ENCODE measurements at places on chromosomes 13 and 19.
A peak's percentile ranks its signal among the peaks of the same experiment; 100 is the strongest.

- DNase-seq, result peak; percentile 59
Measured at GRCh38 chr13:31951215-31951678, 80.3 kb upstream of the FRY start.

DNA sequence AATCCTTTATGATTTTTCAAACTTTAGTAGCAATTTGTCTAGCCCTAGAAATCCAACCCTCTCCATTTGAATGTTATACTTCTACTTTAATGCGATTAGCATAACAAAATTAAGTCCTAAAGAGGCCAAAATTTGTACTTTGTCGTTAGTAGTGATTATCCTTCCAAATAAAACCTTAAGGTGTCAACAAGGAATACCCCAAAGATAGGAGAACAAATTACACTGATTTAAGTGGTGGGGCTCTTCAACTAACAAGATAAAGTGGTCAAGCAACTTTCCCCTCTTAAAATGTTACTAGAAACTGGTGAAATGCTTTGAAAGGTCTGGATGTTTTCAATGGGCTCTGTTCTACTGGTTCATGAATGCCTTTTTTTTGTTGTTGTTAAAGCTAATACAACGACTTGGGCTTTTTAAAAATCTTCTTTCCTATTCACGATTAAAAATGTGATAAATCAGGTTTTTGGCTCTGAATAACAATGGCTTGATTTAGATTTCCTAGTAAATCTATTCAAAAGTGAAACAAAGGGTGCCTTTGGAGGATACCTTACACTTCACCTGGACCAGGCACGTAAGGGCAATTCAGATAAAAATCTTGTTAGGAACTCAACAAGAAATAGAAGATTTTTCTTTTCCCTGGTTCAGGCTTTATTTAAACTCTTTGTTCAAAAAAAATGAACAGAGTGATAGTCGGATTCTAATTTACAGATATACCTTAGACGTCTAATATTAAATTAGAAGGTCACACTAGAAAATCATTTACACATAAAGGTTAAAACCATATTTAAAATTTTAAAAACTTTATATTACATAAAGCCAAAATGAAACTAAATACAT is 3.1 kb downstream of the SOX21 start:
- DNase-seq, result no peak

DNA sequence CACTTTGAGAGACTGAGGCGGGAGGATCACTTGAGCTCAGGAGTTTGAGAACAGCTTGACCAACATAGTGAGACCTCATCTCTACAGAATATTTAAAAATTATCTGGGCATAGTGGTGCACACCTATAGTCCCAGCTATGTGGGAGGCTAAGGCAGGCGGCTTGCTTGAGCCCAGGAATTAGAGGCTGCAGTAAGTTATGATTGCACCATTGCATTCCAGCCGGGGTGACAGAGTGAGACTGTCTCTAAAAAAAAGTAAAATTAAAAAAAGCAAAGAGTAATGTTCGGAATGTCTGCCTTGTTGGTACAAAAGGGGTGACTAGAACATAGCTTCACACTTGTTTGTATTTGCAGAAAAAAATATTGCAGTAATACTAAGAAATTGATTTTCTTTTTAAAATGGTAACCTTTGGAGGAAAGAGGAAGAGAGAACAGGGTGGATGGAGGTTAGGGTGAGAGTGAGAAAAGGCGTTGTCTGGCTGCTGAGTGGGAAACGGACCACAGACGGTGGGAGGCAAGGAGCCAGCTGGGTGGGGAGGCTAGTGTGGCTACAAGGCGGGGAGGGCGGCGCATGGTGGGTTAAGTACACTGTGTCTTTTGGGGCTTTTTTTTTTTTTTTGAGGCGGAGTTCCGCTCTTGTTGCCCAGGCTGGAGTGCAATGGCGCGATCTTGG is 10.2 kb downstream of the PPP1R14A start:
- DNase-seq, result peak; percentile 68

DNA sequence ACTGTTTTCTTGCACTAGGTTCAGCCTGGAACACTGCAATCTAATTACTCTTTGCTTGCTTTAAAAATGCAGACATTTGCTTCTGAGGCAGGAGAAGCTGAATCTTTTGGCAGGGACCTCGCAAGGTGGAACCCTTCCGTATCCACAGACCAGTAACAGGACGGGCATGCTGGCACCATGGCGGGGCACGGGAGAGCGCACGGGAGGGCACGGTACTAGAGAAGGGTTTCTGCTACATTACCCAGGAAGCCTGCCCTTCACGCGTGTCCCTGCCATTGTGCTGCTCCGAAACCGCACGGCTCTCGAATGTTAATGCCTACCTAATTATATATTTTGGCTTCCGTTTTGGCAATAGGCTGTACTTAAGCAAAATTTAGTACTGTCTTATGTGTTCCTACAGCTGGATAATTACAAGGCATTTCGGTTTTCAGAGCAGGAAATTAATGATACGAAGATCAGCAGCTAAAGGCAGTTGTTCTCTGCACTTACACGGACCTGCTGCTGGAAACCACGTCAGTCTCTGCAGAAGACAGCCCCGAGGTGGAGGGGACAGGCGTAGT is 430.4 kb downstream of the IRS2 start:
- DNase-seq, result no peak

GRCh38 chr19:38395381-38396114 is 7.1 kb downstream of the SPRED3 start:
- DNase-seq, result no peak

DNA sequence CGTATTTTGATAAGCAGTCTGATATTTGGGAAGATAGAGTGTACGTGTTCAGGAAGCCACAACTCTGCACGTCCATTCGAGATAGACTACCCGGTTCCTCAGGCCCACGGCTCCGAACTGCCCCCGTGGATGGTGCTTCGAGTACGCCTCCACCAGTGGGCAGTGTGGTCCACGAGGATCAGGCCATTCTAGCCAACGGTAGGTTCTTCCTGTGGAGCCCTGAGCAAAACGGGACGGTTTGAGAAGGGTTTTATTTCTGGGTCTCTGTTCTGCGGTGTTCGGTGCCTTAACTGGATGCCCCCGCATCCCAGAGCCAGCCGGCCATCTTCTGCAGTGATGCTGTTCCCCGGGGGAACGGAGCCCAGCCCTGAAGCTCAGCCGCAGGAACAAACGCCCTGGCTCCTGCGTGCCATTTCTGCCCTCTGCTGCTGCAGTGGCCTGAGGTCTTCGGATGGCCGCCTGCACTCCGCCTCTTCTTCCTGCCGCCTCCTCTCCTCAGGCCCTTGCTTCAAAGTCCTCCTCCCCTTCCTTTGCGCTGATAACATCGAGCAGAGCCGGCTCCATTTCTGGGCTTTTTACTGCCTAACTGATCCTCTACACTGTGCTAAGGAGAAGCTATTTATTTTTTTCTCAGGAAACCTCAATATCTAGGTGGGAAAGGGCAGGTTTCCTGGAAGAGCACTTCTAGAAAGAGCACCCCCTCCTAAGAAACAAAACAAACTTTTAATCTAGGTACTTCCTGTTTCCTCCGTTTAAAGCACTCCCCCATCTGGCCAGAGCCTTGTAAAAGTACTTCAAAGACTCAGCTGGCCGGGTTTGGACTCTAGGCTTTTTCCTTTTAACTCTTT is 36.2 kb upstream of the SLC46A3 start:
- DNase-seq, result peak; percentile 77

GRCh38 chr13:66958611-66959010 is 271.5 kb downstream of the PCDH9 start:
- DNase-seq, result no peak

GRCh38 chr19:51628153-51628939 is 1.9 kb downstream of the SIGLEC5 start:
- no peak for DNase-seq

DNA sequence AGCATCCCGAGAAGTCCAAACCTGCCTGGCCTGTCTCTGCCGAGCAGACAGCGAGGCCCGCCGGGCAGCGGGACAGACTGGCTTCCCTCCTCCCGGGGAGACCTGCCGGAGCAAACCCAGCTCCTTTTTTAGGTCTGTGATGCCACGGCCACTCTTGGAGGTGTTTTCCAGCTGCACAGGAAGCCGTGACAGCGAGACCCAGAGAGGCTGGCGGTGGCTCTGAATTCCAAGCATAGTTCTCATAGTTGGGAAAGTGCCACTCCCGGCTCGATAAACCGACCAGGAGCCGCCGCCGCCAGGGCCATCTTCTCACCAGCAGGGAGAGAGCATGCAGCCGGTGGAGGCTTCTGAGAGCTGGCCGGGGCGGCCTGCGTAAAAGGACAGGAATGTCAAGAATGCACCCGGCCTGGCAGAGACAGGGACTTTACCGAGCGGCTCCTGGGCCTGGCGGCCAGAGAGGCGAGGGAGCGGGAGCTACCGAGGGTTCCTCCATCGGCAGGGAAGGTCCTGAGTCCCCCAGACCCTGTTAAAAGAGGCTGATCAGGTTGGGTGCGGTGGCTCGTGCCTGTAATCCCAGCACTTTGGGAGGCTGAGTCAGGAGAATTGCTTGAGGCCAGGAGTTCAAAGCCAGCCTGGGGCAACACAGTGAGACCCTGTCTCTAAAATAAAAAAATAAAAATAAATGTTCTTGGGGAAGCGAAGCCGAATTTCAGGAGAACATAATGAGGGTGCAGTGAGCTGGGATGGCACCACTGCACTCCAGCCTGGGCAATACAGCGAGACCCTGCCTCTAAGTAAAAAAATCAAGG is 64.9 kb downstream of the GADD45B start:
- DNase-seq, result peak; percentile 93

DNA sequence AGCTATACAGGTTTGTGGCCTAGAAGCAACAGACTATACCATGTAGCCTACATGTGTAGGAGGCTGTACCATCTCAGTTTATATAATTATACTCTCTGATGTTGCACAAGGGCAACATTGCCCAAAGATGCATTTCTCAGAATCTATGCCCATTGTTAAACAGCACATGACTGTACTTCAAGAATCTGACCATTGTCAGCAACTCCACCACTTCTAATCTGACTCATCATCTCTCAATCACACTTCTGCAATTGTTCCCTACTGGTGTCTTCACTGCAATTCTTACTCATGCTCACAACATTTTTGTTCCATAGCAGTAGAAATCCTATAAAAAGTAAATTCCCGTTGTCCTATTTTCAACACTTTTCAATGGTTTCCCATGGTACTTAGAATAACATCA is 63.9 kb upstream of the ATXN8OS start:
- DNase-seq, result no peak

GRCh38 chr19:18113827-18114226 is 16.2 kb downstream of the MAST3 start:
- DNase-seq, result no peak

DNA sequence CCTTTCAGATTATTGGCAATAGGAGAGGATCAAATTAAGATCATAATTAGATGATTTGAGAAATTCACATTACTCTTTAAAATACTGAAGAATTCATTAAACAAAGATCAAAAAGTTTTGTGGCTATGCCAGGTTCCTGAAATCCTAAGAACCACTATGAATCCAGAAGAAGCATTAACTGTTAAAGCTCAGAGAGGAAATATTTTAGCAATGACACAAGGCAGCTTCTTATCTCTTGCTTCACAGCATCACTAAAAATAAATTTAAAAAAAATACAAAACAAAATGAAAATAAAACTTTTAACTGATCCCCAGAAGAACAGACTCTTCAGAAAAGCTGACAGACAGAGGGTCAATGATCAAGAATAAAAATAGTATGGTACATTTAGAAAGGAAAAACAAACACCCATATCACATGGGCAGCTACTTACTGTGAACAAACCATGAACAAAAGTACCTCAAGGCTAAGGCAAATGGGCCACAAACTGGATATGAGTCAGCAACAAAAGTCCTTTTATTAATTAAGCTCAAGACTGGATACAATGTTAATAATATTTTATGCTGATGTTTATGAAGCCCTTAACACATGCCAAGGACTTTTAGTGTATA is 19.6 kb downstream of the RNF6 start:
- no peak for DNase-seq
